Activated T-helper 1 cell treated with anti-CD3 and anti-CD28 coated beads, Interleukin-2, amount 50 U/mL, for 16 hours (primary cell): ENCODE measurements at places on chromosomes 5 and 9.

- no peak for DNase-seq
These were observed 1125.0 kb upstream of the DMAC1 start for GRCh38 chr9:8924562-8924961.

DNA sequence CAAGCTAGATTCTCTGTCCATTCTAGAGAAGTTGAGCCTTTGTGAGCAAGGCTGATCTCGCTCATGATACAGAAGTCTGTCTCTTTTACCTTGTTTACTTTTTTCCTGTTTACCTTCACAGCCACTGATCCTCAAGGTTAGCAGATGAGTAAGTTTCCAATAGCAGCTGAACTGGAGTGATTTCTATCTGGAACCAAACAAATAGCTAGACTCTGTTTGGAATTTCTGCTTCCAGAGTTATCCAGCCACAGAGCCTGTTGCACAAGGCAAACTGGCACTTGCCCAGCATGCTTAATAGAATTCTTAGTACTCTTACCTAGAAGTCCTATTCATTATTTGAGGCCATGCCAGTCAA, 12.8 kb upstream of the PANK3 start:
- no peak for DNase-seq

- DNase-seq = no peak
These were observed 246.8 kb upstream of the RAI14 start for GRCh38 chr5:34409373-34409772.

DNA sequence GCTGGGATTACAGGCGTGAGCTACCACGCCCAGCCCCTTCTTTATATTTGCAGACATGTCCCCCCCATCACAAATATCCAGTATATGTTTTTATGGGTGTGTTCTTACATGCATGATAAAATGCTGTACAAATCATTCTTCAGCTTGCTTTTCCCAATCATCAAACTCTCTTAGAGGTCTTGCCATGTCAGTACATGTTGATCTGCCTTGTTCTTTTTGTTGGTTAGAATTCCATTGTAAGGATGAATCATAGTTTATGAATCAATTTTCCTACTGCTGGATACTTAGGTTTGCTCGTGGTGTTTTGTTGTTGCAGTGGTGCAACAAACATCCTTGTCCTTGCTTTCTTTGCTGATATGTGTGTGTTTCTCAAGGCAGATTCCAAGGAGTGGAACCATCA, 79.9 kb upstream of the NEURL1B start:
- no peak for DNase-seq

- DNase-seq = no peak
These were observed 47.1 kb upstream of the POU4F3 start for GRCh38 chr5:146291421-146292074.

- DNase-seq = no peak
These were observed 85.8 kb upstream of the PHYKPL start for GRCh38 chr5:178318382-178318781.

DNA sequence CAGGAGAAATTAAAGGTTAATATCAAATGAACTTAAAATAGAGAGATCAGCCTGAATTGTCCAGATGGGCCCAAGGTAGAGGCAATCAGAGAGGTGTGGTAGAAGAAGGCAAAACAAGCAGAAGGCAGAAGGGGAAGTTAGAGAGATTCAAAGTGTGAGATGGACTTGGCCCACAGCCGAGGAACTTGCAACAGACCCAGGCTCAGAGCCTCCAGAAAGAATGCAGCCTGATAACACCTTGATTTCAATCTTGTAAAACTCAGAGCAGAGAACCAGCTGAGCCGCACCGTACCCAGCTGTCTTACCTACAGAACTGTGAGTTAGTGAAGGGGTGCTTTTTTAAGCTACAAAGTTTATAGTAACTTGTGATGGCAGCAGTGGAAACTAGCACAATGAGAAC, 190.9 kb downstream of the RFK start:
- no peak for DNase-seq
